Stimulated activated naive CD8-positive, alpha-beta T cell treated with anti-CD3 and anti-CD28 coated beads, Interleukin-15, amount 100 ng/mL, for 72 hours (primary cell): ENCODE measurements at places on chromosomes 2 and 18.

DNA sequence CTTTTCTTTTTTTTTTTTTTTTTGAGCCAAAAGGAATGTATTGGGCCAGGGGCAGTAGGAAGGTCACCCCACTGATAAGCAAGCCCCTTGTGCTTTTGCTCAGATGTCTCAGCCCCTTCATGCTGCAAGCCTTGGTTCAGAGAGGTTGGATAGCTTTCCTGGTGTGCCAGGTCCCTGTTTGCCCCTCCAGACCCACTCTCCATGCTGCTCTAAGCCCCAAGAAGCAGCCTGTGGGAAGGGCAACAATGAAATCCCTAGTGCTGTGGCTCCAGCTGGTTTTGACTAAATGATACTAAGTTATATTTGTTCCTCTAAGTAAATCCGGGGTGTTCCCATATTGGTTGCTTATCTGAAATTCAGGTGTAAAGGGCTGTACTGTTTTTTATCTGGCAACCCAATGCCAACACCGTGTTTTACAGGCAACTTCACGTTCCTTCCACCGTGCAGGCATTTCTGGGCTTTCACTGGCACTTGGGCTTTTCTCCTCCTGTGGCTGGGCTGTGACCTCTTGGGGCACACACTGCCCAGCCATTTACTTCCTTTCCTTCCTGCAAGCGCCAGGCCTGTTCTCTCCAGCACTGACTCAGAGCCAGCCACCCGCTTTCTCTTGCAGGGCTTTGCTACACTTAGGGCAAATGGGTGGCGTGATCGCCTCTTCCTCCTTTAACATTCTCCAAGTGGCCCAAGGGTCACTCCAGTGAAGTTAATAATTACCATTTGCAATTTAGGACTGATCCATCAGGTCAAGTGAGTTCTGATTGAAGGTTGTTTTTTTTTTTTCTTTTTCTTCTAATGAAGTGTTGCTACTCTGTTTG is 21.6 kb downstream of the MERTK start:
- no peak for DNase-seq

DNA sequence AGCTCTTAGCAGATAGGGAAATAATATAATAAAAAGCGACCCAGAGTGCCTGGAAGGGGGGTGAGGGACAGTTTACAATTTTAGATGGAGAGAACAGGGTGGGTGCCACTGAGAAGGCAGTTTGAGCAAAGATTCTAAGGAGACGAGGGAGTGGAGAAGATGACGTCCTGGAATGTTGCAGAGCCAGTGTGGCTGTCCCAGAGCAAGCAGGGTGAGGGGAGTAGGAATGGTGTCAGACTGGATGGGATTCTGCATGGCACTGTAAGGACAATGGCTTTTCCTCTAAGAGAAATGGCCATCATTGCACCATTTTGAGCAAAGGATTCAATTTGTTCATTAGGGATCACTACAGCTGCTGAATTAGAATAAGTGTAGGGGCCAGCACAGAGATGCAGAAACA is 73.1 kb downstream of the FAM124B start:
- no peak for DNase-seq

DNA sequence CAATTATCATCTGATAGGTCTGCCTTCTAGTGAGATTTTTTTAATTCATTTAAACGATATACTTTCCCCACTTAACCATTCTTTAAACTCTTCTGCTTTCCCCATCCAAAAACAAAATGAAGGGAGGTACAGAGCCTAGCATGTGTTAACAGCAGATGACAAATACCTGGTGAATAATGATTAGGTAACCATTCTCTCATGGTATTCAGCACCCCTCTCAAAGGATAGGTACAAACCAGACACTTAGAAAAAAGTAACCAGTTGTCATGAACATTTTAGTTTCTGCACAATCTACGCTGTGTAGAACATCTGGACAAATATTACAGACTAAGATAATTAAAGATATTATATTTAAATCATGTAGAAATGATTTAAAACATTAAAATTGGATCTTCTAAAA is 56.3 kb downstream of the DNAH7 start:
- no peak for DNase-seq

- DNase-seq, result no peak
Observed at GRCh38 chr2:101815739-101816391, 118.4 kb downstream of the MAP4K4 start.

DNA sequence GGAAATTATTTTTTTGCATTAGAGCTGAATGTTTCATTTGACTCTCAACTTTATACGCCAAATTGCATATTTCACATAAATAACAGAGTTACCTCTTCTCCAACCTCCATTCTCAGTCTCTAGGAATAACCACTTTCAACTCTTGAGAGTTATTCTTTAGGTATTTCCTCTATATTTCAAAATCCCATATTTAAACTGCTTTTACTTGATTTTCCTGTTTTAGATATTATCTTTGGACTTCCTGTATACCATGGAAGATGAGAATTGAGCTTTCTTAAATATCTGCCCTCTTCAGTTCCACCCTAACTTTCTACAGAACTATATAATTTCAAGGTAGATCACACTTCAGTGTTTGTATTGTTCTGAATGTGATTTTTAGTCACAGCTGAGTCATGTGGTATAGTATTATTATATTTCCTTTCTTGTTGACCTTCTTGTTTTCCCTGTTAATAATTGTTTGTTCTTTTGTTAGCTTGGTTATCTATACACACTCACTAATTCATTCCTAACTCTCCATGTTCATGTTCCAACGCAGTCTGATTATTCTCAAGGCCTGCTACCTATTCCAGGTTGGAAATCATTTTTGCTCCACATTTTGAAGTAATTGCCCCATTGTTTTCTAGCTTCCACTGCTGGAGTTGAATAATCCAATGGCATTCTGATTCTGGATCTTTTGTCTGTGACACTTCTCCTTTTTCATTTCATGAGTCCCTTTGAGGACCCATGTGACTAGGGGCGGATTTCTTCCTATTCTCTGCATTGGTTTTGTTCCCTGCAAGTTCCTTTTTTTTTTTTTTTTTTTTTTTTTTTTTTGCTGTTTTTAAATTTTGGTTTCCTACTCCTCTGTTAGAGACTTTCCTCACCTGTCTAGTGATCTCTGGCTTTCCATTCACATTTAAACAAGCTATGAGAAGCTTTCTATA is 156.8 kb upstream of the RBMS1 start:
- no peak for DNase-seq

GRCh38 chr2:131077966-131078365 is 15.3 kb downstream of the FAM168B start:
- DNase-seq, result no peak
